ENCODE measurements at places on chromosomes 16 and 17.

DNA sequence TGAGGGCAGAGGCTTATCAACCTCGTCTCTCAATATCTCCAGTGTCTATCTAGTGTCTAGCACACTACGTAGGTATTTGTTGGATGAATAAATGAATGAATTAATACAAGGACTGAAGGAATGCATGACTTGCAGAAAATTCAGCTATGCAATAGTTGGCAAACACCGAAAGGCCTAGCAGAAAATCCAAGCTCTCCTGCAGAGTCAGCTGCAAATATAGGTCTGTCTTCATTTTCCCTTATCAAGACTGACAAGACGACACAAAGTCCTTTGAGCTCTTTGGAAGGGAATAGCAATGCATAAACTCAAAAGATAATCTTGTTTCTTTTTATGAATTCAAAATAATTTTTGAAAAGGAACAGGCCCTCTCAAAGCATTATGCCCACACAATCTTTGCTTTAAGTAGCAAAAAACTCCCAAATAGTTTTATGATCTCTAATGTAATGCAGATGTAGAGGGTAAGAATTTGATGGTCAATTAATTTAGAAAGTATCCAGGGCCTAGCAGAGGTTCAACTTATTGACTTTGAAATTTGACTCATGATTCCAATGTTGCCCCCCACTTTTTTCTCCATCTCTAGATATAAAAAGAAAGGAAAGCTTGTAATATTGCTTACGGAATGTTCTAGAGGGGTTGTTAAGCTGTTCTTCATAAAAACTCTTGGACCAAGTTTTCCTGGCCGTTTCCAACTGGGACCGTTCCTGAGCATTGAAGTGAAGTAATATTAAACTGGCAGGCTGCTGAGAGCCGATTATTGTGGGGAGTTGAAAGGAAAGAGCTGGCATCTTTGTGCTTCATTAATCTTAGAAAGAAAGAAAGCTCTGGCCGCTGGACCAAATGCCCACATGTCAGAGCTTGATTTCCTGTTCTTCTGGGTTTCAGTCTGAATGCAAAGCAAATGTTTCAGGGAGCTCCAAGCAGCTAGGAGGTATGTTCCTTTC lies 227.3 kb downstream of the HS3ST3A1 start:
- DNase-seq: no peak

DNA sequence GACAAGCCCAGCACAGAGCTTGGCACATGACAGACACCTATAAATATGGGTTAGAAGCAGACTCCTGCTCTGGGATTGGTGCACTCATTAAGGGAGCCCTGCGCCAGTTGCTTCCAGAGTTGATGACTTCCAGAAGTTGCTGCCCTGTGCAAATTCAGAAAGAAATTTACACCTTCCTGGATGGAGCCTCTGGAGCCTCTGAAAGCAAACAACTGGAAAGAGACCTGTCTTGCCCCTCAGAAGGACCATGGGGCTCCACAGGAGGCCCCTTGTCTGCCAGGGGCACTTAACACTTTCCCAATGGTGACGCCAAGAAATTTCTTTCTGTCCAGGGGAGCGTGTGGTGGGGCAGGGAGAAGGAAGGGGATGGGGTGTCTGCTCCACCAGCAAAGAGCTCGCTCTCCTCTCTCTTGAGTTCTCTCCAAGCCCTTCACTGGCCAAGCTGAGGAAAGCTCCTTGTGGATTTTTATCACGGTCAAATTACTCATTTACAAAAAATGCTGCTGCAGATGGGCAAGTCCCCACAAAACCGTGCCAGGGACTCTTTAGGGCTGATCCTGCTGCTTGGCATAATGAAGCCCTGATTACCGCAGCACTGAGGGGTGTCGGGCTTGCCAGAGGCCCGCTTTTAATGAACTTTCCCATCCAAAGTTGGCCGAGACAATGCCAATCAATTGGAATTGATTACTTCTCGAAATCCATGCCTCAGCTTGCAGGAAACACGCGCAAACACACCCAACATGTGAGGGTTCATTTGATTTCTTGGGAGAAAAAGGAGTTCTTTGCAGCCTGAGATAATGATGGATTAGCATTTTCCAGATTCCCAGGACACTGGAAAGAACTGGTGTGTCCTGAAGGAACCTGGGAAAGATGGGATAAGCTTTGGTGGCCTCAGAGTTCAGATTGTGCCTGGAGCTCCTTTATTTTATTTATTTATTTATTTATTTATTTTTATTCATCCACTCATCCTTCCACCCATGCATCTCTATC lies 583.6 kb upstream of the CDH5 start:
- no peak for DNase-seq

- no peak for DNase-seq
These were observed 13.2 kb upstream of the RPL13 start for GRCh38 chr16:89547291-89547690.

GRCh38 chr17:21678393-21679081 lies 13.8 kb upstream of the KCNJ18 start:
- DNase-seq: no peak

GRCh38 chr16:55240888-55241287 lies 83.1 kb upstream of the IRX6 start:
- no peak for DNase-seq

GRCh38 chr17:38653230-38653629 lies 21.5 kb downstream of the EPOP start:
- no peak for DNase-seq

DNA sequence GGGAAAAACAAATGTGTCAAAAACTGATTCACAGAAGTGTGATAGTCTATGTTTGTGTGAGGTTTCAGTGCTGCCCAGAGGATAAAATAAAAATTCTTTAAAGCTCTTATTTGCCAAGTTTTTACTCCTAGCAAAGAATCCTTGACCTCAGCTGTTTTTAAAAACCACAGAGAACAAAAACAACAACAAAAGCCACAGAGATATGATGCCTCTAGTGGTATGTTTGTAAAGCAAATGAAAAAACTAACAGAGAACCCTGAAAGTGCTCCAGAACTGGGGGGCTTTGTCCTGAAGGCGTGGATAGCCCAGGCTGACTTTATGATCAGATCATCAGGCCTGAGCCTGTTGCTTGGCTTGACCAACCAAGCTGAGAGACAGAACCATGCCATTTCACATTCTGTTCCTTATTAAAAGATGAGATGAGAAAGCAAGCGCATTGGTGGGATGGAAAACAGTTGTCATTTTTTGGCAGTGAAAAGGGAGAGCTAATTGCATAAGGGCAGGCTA lies 411.0 kb downstream of the CPPED1 start:
- no peak for DNase-seq

DNA sequence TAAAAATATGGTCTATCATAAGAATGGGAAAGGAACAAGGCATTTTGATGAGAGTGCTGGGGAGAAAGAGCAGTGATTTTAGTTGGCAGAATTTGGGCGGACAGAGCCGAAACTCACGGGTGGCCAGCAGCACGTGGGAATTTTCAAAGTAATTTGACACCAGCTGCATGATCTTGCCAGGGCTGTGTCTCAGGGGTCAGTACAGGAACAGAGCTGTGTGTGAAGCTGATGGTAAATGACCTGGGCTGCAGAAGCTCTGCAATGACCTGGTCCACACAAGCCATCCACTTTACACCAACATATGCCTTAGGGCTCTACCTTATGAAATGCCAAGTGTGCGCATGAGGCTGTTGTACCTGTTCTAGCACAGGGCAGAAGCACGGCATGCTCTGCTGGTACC lies 112.0 kb downstream of the ZFHX3 start:
- DNase-seq: no peak

DNA sequence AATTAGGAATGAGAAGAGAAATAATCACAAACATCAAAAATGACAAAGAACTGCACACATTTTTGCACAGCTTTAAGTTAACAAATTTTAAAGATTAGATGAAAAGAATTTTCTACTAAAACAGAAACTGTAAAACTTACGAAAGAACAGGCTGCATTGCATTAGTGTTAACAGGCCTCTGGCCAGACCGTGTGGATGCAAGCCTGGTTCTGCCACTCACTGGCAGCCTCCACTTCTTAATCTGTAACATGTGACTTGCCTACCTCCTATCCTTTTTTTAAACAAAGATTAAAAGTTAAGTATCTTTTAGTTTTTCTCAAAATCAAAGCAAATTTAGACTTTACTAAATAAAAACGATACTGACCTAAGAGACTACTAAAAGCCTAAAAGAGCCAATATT lies 37.5 kb downstream of the CREBBP start:
- no peak for DNase-seq

DNA sequence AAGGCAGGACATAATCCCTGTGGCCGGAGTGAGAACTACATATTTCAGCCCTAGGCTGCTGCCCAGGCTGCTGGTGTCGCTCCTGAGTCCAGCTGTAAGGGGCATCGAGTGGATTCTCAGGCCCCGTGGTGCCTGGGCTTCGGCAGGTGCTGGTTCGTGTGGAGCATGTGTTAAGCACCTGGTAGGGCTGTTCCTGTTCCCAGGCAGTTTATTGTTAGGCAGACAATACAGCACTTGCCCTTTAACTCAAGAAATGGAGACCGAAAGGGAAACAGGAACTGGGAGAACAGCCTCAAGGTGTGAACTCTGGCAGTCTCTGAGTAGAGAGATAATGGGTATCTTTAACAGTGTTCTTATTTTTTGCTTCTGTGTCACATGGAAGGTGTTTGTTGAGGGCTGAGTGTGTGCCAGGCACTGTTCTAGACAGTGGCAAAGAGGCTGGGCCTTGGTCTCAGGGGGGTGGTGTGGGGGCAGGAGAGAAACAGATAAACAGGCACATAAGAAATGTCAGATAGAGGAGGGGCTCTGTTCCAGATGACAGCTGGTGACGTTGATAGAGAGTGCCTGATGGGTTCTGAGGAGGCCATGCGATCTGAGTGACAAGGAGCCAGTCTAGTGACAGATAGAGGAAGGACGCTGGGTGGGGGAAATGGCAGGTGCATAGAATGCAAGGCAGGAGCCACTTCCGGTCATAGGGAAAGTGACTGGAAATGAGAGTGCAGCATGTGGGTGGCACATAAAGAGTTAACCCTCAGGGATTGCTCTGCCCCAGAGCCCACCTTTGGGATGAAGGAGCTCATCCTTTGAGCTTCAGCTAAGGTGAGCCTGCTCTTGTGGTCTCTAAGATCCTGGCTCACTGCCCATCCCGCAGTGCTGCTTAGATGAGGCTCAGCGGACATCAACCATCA lies 33.8 kb downstream of the EPN2 start:
- peak; percentile 53 for DNase-seq

DNA sequence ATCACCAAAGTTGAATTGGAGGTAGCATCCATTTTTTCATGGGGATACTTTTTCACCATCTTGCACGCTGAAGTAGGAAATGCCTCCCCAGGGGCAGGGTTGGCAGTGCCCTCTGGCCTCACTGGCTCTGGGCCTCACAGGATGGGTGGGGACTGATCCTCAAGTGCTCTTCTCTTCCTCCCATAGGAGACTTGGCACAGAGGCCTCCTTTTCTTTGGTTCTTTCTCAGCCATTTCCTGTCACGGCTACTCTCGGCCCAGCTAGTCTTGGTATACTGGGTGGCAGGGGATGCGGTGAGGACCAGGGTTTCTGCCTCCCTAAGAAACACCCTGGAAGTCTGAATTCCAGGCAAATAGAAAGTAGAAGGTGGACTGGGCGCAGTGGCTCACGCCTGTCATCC lies 58.2 kb downstream of the PECAM1 start:
- DNase-seq: no peak

GRCh38 chr17:37107406-37108083 lies 158.8 kb downstream of the AATF start:
- DNase-seq: no peak

GRCh38 chr16:4982056-4982867 lies 24.1 kb downstream of the SEC14L5 start:
- DNase-seq: no peak

DNA sequence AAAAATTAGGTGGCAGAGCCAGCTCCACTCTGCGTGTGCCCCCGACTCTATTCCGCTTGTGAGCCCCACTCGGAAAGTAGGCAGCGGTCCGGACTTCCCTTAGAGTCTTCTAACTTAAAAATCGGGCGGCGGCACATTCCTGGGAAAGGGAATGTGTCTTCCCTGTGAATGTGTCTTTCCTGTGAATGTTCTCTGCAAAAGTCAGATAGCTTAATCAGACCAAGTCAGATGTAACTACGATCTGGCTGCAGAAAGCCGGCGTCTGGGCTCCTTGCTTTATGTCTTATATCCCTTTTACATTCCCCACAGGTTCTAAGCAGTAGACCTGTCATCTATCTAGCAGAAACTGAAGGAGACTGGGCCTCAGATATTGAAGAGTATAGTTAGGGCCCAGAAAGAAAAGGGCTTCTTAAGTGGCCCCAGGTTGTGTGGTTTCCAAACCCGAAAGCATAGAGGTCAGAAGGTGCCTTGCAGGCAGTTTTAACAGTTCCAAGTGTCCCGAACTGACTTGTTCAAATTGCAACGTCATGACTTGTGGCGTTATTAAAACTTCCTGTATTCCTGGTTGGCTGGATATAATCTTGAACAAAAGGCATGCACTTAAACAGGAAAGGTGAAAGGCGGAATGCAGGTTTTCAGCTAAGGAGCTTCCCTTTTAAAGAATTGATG lies 601 bp downstream of the PHKB start:
- no peak for DNase-seq

GRCh38 chr16:74774223-74775139 lies at the start of gene FA2H:
TSS of gene FA2H (minus strand) at chr16:74774820. CDS start at chr16:74774755, 65 bp downstream.
- DNase-seq: peak; percentile 76

GRCh38 chr17:34154961-34155730 lies 99.9 kb upstream of the CCL2 start:
- DNase-seq: no peak

DNA sequence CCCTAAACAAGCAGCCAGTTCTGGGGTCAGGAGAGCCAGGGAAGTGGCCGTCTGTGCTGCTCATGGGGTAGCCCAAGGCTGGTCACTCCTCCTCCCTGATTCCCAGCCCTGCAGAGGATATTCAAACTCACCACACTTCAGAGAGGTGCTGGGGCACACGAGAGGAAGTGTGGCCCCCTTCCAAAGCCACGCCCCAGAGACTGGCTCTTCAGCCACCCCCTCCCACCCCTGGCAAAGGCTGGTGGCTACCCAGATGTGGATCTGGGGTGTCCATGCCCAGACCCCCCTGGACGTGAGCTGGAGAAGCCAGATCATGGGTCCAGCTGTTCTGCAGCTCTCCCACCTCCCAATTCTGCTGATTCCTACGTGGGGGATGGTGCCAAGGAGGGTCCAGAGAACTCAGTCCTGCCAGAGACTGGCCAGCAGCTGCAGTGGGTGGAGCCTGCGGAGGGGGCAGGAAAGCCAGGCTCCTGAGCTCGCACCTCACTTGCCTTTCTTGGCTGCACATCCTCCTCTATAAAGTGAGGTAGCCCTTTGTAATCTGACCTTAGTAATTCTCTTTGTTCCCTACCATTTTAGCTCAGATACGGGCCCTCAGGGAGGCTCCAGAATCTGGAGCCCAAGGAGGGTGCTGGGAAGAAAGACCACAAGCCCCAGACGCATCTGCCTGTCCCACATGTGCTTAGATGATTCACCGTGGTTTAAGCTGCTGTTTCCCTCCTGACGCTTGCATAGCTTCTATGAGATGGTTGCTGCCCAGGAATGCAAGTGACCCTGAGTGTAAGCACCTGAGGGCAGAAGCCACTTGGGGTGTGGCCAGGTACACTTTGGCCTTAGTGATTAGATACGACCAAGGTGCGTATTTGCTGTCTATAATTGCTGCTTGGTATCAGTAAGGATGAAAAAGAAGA lies 15.3 kb downstream of the SDK2 start:
- DNase-seq: no peak

DNA sequence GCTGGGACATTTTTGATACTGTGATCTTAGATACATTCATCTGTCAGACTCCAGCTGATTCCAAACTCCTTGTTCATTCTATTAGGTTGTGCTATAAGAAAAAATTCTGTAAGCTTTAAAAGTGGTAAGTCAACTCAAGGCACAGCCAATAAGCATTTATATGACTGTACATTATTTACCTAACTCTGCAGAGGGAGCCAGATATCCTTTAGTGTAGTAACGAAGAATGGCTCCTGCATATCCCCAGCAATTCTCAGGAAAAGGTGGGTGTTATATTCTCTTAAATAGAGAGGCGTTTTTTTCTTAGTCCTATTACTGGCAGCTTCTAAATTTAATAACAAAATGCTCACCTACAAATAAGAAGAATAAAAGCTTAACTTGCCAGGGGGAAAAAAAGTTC lies 374.3 kb upstream of the GOT2 start:
- DNase-seq: no peak

Measured in GM19239 (cell line).